A549 (cell line): ENCODE measurements at places on chromosomes 12 and 14.

- DNase-seq, result peak; percentile 52
Observed at GRCh38 chr12:6829536-6830220, 1.5 kb downstream of the P3H3 start.

DNA sequence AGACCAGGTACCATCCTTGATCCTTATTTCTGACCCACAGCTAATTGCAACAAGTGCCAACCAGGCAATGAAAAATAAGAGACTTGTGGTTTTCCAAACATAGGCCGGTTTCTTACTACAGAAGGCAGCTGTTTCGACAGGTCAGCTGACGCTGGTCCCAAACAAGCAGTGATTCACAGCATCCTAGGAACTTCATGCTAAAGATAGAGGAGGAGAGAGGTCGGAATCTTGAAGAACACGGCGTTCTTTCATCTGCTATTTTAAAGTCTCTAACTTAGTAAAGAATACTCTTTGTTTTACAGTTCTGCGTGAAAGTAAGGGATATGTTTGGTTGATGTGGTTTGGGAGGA, 28.1 kb upstream of the ADGRD1 start:
- DNase-seq, result no peak

DNA sequence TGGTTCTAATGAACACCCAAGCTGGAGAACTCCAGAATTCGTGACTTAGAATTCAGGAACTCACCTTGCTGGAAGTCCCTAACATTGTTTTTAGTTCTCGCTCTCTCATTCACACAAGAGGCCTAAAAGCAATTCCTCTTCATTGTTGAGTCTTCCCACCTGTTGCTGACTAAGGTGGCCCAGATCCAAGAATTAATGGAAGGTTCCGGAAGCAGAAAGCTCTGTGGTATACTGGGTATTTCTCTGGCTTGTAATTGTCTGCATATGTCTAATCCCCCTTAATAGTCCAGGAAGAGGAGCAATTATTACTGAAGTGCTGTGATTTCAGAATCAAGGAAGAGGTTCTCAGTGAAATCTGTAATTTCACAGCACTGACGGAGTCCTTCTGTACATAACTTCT, 31.4 kb downstream of the TMEM233 start:
- DNase-seq, result no peak

DNA sequence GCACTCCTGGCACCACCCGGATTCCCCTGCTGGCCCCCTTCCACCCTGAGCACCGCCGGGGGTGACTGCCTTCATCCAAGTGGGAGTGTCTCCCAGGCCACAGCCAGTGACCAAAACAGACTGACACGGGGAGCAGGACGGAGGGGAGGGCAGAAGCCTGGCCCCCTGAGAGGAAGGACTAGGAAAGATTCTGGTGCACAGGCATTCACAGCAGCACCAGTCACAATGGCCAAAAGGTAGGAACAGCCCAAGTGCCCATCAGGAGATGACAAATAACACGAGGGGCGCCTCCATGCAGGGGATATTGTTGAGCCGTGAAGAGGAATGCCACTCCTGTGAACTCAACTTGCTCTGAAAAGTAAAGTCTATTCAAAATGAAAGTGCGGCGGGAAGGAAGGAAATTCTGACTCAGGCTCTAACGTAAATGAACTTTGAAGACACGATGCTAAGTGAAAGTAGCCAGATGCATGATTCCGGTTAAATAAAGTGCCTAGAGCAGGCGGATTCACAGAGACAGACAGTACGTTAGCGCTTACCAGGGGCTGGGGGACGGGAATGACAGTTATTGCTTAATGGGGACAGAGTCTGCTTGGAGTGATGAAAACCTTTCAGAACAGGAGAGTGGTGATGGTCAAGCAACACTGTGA, 146.1 kb upstream of the NCOR2 start:
- no peak for DNase-seq

DNA sequence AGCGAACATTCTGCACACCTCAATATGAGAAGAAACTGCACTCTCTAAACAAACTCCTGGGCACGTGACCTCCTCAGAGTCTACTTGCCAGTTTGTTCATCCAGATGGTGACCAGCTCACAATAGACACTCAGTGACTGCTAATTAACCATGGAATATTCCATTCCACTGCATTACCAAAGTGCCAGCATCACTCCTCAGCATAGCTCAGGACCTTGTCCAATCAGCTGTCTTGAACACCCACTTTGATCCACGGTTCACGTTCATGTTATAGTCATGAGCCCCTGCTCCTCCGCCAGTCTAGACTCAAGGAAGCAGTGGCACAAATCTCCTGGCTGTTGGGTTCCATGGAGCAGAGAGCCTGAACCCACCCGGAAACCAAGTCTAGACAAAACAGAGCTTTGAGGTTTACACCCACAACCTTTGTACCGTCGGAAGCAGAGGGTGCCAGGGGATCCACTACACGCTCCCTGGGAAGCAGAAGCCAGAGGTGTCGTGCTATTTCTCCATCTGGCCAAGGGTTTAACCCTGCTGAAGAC, 285.3 kb downstream of the ZFP36L1 start:
- no peak for DNase-seq

- peak; percentile 46 for DNase-seq
Observed at GRCh38 chr14:105398726-105399465, 558 bp downstream of the TEX22 start.

GRCh38 chr12:12099102-12099501, 28.4 kb downstream of the BCL2L14 start:
- DNase-seq, result no peak

DNA sequence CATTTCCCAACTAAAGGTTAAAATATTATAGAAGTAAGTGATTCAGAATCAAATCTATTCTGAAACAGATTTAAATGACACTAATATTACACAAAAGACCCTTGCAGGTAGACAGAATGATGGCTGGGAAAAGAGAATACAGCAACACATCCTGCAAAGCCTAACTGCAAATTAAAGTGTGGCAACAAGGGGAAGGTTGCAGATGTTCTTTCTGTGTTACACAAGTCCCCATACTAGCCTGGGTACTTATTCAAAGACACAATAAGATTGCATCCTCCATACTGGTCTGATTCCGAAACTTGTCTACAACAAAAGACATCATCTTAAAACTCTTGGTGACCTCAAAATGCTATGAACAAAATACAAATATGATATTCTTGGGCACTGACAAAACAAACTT, 50.5 kb downstream of the R3HDM2 start:
- no peak for DNase-seq

- no peak for DNase-seq
Observed at GRCh38 chr12:116662612-116663144, 75.2 kb downstream of the SPRING1 start.

- DNase-seq, result no peak
Observed at GRCh38 chr12:87119713-87120112, 863.5 kb upstream of the MGAT4C start.

DNA sequence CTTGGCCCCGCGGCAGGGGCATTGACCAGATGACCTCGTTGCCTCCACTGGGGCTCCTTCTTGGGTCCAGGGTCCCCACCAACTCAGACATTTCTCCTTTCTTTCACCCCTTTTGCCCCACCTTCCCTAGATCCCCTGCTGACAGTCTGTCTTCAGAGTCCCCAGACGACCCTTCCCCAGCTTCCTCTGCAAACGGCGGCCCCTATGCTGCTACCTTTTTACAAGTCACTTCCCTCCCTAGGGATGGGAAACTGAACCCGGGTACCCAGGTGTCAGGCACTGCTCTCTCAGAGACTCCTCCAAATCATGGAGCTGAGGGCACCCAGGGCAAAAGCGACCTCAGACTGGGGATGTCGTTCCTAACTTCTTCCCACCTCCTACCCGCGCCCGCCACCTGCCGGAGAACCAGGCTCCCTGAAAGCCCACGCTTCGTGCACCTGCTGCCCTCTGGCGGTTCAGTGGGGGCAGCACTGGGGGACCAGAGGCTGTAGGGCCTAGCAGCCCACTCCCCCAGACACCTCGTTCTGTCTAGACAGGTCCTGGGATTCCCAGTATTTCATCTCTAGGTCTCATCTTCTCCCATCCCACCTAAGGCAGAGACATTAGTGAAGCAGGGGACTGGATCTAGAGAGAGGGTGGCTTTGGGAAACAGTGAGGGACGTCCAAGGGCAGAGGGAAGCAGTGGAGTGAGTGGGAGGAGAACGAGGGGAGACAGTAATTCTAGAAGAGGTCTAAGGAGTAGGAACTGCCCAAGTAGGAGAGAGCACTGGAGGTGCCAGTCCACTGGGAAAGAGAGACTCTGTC, 4.9 kb downstream of the ZNF385A start:
- DNase-seq, result peak; percentile 96

DNA sequence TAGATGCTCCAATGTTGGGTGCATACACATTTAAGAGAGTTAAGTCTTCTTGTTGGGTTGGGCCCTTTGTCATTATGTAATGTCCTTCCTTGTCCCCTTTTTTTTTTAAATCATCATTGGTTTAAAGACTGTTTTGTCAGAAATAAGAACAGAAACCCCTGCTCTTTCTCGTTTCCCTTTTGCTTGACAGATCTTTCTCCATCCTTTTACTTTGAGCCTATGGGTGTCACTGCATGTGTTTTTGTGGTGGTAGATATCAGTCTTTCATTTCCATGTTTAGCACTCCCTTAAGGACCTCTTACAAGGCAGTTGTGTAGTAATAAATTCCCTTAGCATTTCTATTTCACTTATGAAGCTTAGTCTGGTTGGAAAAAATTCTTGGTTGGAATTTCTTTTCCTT, 47.4 kb downstream of the RTN1 start:
- DNase-seq, result no peak

- no peak for DNase-seq
Observed at GRCh38 chr14:92984082-92984788, 61.3 kb downstream of the CHGA start.

DNA sequence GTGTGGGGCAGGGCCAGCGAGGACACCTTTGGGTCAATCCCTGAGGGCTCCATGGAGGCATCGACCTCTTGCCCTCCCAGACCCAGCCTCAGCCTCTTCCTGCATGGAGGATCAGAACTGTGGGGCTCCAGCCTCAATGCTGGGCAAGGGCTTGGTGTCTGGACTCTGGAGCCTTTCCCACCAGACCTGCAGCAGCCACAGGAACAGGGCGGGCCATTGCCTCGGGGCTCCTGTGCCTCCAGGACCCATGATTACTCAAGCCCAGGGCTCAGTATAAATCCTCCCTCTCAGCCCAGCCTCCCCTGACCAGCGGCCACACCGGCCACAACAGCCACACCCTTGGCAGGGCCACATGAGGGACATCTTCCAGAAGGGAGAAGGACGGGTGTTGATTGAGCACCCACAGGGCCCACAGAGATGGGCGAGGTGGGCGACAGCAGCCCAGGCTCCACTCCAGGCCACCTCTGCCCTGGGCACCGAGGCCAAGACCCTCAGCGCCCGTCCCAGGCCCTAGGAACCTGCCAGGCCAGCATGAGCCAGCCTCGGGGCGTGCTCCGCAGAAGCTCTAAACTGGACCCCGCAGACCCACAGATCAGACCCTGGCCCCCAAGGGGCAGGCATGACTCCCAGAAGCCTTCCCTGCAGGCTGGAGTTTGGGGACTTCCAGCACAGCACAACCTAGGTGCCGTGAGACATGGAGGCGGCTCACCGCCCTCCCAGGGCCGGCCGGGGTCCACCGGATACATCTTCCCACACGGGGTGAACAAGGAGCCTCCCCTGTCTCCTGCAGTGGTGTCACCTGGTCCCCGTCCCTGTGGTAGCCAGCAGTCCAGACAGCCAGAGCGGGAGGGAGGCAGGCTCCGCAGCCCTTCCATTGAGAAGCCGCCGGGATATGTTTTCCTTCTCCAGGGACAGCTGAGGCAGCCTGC, 25.1 kb downstream of the NCOR2 start:
- no peak for DNase-seq

- peak; percentile 84 for DNase-seq
Observed at GRCh38 chr14:55579724-55580469, at the start of gene KTN1. Gene KTN1 (plus strand): TSS chr14:55580207. CDS start chr14:55612049, 31,842 bp downstream.

DNA sequence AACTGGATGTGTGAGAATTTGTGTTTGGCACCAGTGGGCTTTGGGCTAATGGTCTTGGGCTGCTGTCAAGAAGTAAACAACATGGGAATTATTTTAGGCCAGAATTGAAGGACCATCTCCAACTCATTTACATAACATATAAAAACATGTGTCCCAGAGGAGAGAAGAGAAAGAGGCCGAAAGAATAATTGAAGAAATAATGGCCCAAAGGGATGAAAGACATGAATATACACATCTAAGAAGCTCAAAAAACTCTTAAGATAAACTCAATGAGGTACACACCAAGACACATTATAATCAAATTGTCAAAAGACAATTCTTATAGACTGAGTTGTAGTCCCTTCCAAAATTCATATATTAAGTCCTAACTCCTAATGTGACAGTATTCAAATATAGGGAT, 56.1 kb upstream of the SCAF11 start:
- no peak for DNase-seq

GRCh38 chr12:49537752-49538509, 899 bp upstream of the KCNH3 start:
- no peak for DNase-seq

DNA sequence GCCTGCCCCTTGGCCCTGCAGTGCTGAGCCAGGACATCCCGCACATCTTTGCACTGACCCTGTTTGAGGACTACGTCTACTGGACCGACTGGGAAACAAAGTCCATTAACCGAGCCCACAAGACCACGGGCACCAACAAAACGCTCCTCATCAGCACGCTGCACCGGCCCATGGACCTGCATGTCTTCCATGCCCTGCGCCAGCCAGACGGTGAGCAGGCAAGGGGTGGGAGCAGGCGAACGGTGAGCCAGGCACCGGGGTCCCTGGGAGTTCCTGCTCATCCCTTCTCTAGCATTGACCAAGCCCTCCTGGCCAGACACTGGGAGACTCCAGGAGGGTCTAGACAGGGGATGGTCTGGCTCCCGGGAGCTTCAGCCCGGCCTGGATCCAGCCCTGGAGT, 17.4 kb upstream of the NXPH4 start:
- DNase-seq, result no peak

- DNase-seq, result no peak
Observed at GRCh38 chr14:36293824-36294223, 26.6 kb downstream of the MBIP start.

GRCh38 chr12:87679251-87679650, 349.9 kb downstream of the C12orf50 start:
- no peak for DNase-seq

DNA sequence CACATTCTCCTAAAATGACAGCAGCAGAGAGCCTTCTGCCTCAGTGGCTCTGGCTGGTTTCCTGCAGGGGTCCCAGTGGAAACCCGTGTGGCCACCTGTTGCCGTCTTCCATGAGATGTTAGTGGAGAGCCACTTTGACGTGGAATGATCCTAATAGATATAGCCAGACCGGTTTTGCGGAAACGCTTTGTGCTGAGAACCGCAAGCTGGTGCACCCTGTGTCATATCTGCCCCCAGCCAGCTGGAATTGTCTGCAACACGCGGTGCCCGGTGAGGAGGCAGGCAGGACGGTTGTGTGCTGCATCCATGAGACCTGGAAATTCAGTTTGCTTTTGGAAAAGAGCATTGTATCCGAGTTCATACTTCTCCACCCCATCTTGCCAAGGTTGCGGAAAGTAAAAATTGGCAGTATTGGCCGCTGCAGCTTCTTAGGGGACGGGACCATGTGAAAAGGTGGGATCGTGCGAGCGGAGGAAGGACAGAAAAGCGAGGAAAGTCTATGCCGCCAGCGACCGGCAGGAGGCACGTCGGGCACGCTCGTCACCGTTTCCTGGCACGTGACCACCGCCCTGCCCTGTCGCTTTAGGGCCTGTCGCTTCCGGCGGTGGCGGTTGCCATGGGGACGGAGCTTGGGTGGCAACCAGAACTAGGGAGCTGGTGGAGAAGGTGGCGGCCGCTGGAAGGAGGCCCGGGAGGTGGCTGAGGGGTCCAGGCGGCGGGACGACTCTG, at the start of gene CFAP251:
Gene CFAP251 (plus strand): TSS at position 643 of the 729 bp plus-strand sequence. CDS start 2,714 bp downstream, outside the sequence.
- DNase-seq, result no peak
